Activated naive CD4-positive, alpha-beta T cell treated with anti-CD3 and anti-CD28 coated beads, Interleukin-2, amount 10 ng/mL, durations not matched to agents 5 hours and 36 hours (primary cell): ENCODE measurements at places on chromosomes 4 and X. TPM values are rescaled to one million over a fixed set of nuclear protein-coding genes. Genes with fewer than 3 reads are reported as not detected.

Gene DMP1
- not detected for total RNA-seq

Gene NOX1
- total RNA-seq: not detected

Gene GC
- total RNA-seq: not detected

Gene CT47B1
- total RNA-seq: not detected

Gene IL2
- total RNA-seq: 0.31 TPM

Gene CCDC158
- total RNA-seq: not detected

Gene BLOC1S4
- 22.1 TPM for total RNA-seq

Gene HMX1
- not detected for total RNA-seq

Gene ZMAT1
- 6.0 TPM for total RNA-seq

Gene PAGE2
- not detected for total RNA-seq

Gene NPY1R
- not detected for total RNA-seq

Gene LEF1
- 423 TPM for total RNA-seq

Gene CLGN
- total RNA-seq: 0.10 TPM

Gene CFI
- total RNA-seq: not detected

Gene FNIP2
- 16.8 TPM for total RNA-seq

Gene POLN
- 1.5 TPM for total RNA-seq

Gene SOX3
- not detected for total RNA-seq

Gene KLKB1
- total RNA-seq: not detected

Gene SCD5
- 0.94 TPM for total RNA-seq

Gene BOD1L1
- total RNA-seq: 42.6 TPM

Gene MORC4
- total RNA-seq: 8.4 TPM

Gene ZNF41
- total RNA-seq: 14.4 TPM

Gene CD99
- total RNA-seq: 290 TPM

Gene PRSS12
- total RNA-seq: not detected

Gene AR
- total RNA-seq: 0.23 TPM

Gene MAGEA9B
- not detected for total RNA-seq

Gene STK32B
- not detected for total RNA-seq

Gene TNMD
- not detected for total RNA-seq

Gene MEPE
- not detected for total RNA-seq

Gene GUCY1B1
- 0.14 TPM for total RNA-seq

Gene MAGEB1
- not detected for total RNA-seq

Gene CCKAR
- total RNA-seq: not detected

Gene UGT2B11
- not detected for total RNA-seq

Gene SLC6A14
- total RNA-seq: not detected
